ENCODE measurements at places on chromosomes 11 and 22. TPM values are rescaled to one million over a fixed set of nuclear protein-coding genes. Genes with fewer than 3 reads are reported as not detected.

The SCGB1D4 gene
- total RNA-seq: not detected

The C22orf42 gene
- total RNA-seq: not detected

The INS gene
- not detected for total RNA-seq

The MYO18B gene
- total RNA-seq: 0.23 TPM

The KLHL22 gene
- 20.0 TPM for total RNA-seq

DNA sequence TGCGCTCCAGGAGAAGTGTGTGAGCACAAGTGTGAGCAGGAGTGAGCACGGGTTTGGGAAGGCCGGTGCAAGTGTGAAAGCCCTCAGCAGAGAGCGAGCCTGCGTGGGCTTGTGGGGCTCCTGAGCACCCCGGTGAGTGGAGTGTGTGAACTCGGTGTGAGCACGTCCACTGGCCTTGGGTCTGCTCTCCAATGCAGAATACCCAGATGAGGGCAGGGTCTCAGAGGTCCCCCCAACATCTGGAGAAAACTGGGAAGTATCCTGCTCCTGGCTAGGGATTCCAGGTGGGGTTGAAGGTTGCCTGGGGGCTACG, 1.2 kb downstream of the ESRRA start:
- no peak for DNase-seq

GRCh38 chr11:1341928-1342524, 32.6 kb upstream of the TOLLIP start:
- no peak for DNase-seq

GRCh38 chr11:31442086-31442485, 67.3 kb downstream of the IMMP1L start:
- no peak for DNase-seq

DNA sequence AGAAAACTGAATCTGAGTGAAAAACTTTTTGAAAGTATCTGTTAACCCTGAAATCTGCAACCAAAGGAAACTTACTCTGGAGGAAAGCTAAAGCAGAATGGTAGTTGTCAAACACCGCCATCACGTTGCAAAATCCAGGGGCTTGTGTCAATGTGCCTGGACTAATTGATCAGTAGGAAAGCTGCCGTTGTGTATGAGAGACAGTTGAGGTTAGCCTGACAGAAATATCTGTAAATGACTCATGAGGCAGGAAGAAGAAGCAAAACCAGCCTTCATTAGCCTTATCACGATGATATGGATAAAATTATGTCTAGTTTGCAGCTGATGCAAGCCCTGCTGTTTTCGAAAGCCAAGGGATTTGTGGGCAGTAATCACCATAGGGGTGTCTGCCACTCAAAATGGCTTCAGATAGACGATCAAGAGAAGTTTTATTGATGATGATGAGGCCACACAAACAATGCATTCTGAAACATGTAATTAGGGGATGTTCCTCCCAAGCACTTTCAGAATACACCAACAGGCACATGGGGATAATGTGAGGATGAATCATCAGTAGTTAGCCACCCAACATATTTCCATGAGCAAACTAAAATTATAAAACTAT, 8.9 kb downstream of the SCGB1A1 start:
- DNase-seq: no peak

DNA sequence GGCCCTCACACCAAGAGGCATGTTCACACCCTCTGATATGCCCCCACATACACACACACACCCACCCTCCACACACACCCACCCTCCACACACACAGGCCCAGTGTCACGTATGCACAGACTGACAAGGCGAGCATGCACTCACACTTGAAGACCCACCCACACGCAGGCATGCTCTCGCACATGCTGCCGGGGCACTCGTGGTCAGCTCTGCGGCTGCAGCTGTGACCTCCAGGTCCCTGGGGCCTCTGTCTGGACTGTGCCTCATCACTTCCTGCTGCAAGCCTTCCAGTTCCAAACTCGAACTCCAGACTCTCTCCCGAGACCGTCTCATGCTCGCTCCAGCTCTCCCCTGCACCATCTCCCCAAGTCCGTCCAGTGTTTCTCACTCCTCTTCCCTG, 9.5 kb downstream of the DCHS1 start:
- DNase-seq: peak; percentile 93

DNA sequence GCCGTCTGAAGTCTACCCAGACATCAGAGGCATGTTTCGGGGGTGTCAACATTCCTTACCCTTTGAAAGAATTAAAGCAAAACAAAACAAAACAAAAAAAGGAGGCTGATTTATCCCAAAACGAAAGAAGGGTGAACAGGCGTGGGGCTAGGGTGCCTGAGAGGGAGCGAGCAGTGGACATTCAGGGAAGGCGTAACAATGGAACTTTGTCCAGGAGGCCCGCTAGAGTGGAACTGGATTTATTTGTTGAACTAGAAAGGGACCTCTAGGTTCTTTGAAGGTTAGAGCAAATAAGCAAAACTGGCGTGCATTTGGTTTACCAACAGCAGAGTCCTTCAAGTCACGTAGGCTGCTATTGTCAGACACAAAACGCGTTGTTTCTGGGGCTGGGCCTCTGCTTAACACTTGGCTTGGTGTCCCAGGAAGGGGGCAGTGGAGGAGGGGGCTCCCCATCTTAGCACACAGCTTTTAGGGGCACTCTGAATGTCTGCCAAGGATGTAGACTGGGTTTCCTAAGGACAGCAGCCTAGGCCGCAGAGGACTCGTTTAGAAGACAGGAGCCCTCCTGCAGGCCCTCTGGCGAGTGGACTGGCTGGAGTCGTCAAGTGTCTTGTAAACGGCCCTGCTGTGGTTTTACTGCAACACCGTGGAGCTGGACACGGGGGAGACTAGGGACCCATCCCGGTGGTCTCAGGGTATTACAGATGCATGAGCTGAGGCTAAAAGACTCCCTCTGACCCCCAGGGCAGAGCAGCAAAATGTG, 203.7 kb upstream of the SORL1-AS1 start:
- DNase-seq: no peak

DNA sequence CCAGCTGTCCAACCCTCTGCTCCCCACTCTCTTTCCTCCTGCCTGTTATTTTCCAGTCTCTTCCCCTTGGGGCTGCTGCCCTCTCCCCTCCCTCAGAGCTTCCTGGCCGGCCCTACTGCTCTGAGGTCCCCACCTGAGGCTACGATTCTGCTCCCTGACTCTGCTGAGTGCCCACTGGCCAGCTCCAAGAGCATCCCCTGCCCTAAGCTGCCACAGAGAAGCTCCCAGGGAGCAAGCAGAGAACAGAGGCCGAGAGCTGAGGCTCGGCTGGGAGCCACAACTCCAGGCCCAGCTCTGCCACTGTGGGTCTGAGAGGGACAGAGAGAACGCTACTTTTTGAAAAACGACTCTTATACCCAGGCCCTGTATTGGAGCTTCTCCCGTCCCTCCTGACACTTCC, 61.1 kb downstream of the CHRDL2 start:
- peak; percentile 64 for DNase-seq

DNA sequence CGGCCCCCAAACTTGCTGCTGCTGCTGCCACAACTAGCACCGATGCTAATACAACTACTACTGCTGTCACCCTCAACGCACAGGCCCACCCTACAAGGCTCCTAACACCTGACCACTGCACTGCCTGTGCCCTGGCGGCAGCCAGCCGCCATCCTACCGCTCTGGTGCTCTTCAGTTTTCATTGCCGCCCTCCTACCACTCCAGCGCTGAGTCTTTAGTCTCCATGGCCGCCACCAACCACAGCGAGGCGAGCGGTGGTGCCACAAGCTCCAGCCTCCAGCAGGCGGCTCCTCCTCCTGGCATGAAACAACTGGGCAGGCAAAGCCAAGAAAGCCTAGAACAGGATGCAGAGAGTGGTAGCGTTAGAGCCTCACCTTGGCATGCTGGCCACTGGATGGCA, 5.0 kb upstream of the RFPL3 start:
- no peak for DNase-seq

GRCh38 chr11:88202498-88202897, 27.3 kb upstream of the RAB38 start:
- no peak for DNase-seq

DNA sequence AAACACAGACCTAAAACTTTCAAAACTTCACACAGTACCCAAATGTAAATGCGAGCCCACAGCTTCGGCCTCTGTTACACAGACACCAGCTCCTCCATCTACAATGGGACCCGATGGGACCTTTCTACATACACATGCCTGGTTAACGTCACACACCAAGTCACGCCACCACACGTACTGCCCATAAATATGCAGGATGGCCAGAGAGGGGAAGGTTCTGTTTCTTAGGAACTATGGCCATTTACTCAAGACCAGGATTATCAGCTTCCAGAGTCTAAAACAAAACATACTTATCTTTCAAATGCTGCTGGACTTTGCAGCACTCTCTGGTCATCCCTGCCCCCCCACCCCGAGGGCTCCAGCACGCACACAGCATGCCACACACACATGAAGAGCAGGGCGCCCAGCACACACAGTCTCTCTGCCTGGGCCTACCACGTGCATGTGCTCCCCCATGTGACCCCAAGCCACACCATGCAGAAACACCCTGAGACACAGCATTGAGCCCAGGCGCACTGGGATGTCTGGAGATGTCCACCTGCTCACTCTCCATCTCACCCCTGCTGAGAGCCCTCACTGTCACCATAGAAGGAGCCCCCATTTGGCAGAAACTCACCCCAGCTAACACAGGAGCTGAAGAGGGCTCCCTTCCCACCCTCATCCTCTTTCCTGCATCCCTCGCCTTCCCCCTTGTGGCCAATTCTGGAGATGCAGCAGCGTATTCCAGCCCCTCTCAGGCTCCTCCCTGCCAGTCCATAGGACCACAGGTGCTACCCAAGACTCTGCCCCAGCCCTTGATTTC, 61.8 kb downstream of the SLC22A12 start:
- peak; percentile 91 for DNase-seq

DNA sequence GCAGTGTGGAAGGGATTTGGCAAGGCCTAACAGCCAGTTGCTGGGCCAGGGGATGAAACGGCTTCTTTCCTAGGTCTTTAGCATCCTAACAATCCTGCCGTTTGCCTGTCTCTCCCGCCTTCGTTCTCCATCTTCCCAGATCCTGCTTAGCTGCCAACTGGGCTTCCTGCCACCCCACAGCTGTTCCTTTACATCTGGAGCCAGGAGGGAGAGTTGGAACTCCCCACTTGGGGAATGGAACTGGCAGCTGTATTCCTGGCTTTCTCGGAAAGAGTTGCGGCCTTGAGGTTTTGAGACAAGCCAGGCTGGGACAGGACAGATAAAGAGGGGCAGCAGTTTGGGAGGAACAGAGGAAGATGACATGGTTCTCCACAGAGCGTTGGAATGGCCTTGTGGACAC, 59.6 kb downstream of the ST3GAL4 start:
- peak; percentile 95 for DNase-seq

GRCh38 chr22:17831501-17832251, 57.4 kb upstream of the BID start:
- no peak for DNase-seq

- peak; percentile 77 for DNase-seq
Observed at GRCh38 chr11:120079750-120080610, 57.9 kb downstream of the TRIM29 start.

- DNase-seq: no peak
Observed at GRCh38 chr11:95301474-95301873, 70.5 kb upstream of the SESN3 start.

DNA sequence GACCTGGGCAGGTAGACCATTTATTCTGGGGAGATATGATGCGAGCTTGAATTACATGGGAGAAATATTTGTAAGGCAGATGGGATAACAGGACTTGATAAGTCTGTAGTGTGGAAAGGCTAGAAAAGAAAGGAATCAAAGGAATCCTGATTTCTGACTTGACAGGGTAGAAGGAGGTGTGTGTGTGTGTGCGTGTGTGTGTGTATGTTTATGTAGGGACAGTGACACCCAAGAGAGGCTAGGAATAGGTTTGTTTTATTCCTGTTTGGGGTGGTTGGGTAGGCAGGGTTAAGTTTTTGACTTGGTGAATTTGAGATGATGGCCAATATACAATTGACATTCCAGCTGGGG, 390 bp upstream of the HTATIP2 start:
- DNase-seq: no peak

- DNase-seq: no peak
Observed at GRCh38 chr11:62726915-62727164, 417 bp downstream of the HNRNPUL2 start.

DNA sequence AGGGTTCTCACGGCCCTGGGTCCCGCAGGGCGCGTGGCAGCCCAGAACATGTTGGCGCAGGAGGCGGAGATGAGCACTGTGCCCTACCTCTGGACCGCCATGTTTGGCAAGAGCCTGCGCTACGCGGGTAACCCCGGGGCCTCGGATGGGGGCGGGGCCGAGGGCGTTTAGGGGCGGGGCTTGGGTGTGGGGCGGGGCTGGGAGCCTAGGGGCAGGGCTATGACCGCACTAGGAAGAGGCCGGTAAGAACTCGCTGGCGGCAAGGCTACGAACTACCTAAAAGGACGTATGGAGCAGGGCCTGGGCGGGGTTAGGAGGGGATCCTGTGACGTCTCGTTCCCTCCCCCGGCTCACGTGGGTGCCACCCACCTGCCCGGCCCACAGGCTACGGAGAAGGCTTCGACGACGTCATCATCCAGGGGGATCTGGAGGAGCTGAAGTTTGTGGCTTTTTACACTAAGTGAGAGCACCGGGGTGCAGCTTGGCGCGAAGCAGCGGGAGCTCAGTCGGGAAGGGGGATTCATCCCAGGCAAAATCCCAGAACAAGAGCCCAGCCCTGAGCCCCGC, 2.8 kb upstream of the LZTR1 start:
- DNase-seq: peak; percentile 91

GRCh38 chr11:33266393-33267215, 9.4 kb downstream of the HIPK3 start:
- DNase-seq: no peak

DNA sequence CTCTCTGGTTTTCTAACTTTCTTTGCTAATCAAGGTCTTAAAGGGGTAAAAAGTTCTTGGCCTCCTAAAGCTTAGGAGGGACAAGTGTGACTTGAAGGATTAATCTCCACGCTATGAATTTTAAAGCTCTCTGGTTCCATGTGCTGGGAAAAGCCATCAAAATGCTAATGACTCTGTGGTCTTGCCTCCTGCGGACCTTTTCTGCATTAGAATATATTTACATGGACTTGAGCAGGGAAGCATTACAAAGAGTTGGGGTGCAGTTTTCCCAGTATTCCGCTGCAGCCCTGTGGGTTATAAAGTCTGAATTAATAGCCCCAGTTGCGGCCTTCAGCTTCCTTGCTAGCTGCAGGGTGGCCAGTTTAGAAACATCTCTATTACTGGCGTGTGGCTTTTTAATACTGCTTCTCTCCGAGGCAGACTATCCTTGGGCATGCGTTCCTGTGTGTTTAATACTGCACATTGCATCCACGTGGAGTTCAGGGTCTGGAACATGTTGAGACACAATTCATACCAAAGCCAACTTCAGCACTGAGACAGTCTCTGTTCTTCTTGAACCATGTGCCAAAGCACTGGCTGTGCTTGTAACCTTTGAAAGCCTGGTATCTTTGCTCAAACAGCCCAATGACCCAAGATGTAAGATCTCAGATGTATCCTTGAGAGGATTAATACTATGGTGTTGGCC, 27.3 kb downstream of the TSPAN18 start:
- peak; percentile 8 for DNase-seq

DNA sequence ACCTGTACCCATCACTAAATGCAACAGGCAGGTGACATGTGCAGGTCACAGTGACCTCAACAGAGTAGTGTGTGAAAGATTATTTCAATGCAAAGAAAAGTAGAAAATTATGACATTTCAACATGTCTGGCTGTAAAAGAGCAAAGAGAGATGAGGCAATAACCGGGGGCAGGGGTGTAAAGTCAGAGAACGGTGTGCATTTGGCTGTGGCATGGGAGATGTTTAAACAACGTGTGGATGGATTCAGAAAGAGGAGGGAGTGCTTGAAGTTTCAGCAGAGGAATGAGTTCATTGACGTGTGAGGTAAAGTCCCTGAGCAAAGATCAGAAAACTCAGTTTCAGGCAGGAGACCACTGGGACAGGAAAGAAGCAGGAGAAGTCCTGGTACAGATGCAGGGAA, 229.7 kb downstream of the BUD13 start:
- DNase-seq: peak; percentile 0

- DNase-seq: no peak
Observed at GRCh38 chr11:73521621-73522020, 76.3 kb downstream of the FAM168A start.
